ENCODE measurements at places on chromosomes 7 and 10.

- peaks cover 2% of the 10 kb centered on the region for H3K36me3 ChIP-seq
- DNase-seq = no peak
- H3K4me1 ChIP-seq = peaks cover 8% of the 10 kb centered on the region
- no peak overlapping the region for H3K27ac ChIP-seq
- no peak overlapping the region for H3K4me3 ChIP-seq
Observed at GRCh38 chr10:52566471-52567246, 205.9 kb downstream of the MBL2 start.

GRCh38 chr7:158849768-158850544 is 6.4 kb upstream of the DYNC2I1 start:
- H3K4me3 ChIP-seq = no peak overlapping the region
- H3K4me1 ChIP-seq = peaks cover 4% of the 10 kb centered on the region
- H3K36me3 ChIP-seq = no peaks in the 10 kb centered on the region
- peaks cover under 1% of the 10 kb centered on the region for H3K27me3 ChIP-seq
- no peak for DNase-seq

GRCh38 chr7:45136106-45137060 is 21.2 kb upstream of the RAMP3 start:
- peaks cover 22% of the 10 kb centered on the region for H3K27me3 ChIP-seq
- DNase-seq = no peak
- no peak overlapping the region for H3K4me3 ChIP-seq
- no peaks in the 10 kb centered on the region for H3K4me1 ChIP-seq
- no peaks in the 10 kb centered on the region for H3K36me3 ChIP-seq
- H3K27ac ChIP-seq = no peak overlapping the region

DNA sequence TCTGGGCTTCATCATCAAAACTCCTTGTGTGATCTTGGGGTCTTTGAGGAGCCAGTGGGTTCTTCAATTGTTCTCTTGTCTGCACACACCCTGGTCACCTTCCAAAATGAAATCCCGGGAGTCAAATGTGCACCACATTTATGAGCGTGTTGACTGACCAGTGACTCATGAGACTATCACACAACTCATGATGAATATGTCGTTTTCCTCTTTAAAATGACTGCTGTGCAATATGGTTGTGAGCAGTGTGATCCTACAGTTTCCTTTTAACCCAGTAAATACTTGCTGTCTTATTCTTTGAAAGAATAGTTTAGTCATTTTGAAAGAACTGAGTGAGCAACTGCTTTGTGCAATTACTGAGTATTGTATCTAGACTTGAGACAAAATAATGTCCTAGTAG is 149.2 kb downstream of the DYNC1I1 start:
- no peak for DNase-seq
- H3K27ac ChIP-seq = no peak overlapping the region
- H3K4me3 ChIP-seq = no peak overlapping the region
- H3K36me3 ChIP-seq = peaks cover 7% of the 10 kb centered on the region
- peaks cover 5% of the 10 kb centered on the region for H3K4me1 ChIP-seq
- H3K27me3 ChIP-seq = no peaks in the 10 kb centered on the region

- no peaks in the 10 kb centered on the region for H3K4me1 ChIP-seq
- H3K27me3 ChIP-seq = peaks cover 2% of the 10 kb centered on the region
Observed at GRCh38 chr10:116538456-116538855, 7.3 kb upstream of the PNLIP start.

- DNase-seq = no peak
- no peak overlapping the region for H3K4me3 ChIP-seq
- no peaks in the 10 kb centered on the region for H3K27me3 ChIP-seq
- no peaks in the 10 kb centered on the region for H3K36me3 ChIP-seq
- no peak overlapping the region for H3K27ac ChIP-seq
Observed at GRCh38 chr7:69959789-69960499, 361.7 kb downstream of the AUTS2 start.

- H3K27me3 ChIP-seq = peaks cover 17% of the 10 kb centered on the region
- H3K36me3 ChIP-seq = no peaks in the 10 kb centered on the region
- no peak overlapping the region for H3K27ac ChIP-seq
Observed at GRCh38 chr7:51251290-51251689, 65.3 kb downstream of the COBL start.

DNA sequence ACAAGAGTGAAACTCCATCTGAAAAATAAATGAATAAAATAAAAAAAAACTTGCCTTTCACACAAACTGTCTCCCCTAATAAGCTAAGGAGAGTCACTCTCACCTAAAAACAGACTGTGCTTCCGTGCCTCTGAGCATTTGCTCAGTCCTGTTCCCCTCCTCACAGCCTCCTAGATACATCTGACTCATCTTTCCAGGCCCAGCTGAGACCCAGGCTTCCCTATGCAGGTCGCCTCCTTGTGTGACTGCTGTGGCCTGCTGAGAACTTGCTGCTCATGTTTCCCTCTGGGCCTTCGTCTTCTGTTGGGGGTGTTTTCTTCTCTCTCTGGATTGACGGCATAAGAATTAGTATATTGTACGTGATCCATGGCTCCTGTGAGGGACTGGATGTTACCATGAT is 777.7 kb downstream of the LRMDA start:
- peak overlapping the region; percentile 12 for H3K27ac ChIP-seq
- H3K27me3 ChIP-seq = peaks cover 12% of the 10 kb centered on the region
- H3K36me3 ChIP-seq = peaks cover 2% of the 10 kb centered on the region
- no peak overlapping the region for H3K4me3 ChIP-seq
- DNase-seq = no peak
